ENCODE measurements at places on chromosomes 5 and 9.

DNA sequence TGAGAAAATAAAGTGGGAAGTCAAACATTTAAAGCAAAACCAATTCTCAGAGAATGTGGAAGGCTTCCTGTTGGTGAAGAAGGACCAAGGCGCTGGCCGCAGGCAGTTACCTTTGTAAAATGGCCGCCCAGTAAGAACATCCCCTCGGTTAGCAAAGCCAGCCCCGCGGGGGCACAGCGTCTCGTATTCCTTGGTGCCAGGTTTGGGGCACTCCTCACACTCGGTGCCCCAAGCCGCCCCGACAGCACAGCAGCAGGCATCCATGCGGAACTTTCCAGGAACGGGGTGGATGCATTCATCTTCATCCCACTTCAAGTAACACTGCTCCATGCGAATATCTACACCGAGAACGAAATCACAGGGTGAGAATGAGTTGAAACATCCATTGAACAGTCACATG lies 192.8 kb downstream of the FBN2 start:
- H3K27ac ChIP-seq, result no peak overlapping the region
- no peaks in the 10 kb centered on the region for H3K36me3 ChIP-seq
- DNase-seq, result no peak
- no peaks in the 10 kb centered on the region for H3K27me3 ChIP-seq

DNA sequence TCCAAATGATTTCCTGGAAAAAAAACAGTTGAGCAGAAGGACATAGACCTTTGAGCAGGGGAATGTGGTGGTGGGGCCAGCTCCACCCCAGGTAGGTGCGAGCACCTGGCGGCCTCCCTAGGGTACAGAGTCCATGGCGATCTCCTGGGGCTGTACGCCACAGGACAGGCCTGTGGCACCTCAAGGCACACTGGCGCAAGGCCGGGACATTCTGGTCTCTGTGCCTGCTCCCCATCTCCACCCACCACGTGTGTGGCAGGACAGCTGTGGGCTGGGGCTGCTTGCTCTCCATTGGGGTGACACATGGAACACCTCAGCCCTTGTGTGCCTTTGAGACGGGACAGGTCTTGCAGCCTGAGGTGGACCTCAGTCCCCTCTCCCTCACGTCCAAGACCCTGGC lies 25.2 kb downstream of the WNK2 start:
- H3K4me3 ChIP-seq, result no peak overlapping the region
- no peaks in the 10 kb centered on the region for H3K27me3 ChIP-seq
- H3K27ac ChIP-seq, result no peak overlapping the region
- no peaks in the 10 kb centered on the region for H3K36me3 ChIP-seq

- no peak overlapping the region for H3K4me3 ChIP-seq
- no peaks in the 10 kb centered on the region for H3K4me1 ChIP-seq
- no peaks in the 10 kb centered on the region for H3K27me3 ChIP-seq
- no peak overlapping the region for H3K27ac ChIP-seq
- H3K36me3 ChIP-seq, result no peaks in the 10 kb centered on the region
- DNase-seq, result no peak
Measured at GRCh38 chr5:95081982-95082381, 202.9 kb downstream of the MCTP1 start.

DNA sequence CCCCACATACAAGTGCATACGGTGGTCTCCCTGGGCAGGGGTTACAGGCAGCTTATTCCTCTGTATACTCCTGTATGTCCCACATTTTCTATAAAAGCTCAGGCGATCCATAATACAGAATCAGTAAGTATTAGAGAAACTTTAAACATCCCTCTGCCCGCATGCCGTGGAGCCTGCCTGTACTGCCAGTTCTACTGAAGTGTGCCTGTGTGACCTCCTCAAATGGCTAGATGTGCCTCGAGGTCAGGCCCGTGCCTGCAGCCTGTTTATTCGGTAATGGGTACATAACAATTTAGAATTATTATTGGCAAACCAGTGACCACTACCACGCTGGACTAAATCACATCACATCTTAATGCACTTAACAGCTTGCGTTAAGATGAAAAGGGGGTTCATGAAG lies 190.8 kb downstream of the FANCC start:
- no peak overlapping the region for H3K27ac ChIP-seq
- no peak for DNase-seq
- no peaks in the 10 kb centered on the region for H3K27me3 ChIP-seq
- H3K4me3 ChIP-seq, result no peak overlapping the region
- H3K36me3 ChIP-seq, result no peaks in the 10 kb centered on the region
- no peaks in the 10 kb centered on the region for H3K4me1 ChIP-seq

DNA sequence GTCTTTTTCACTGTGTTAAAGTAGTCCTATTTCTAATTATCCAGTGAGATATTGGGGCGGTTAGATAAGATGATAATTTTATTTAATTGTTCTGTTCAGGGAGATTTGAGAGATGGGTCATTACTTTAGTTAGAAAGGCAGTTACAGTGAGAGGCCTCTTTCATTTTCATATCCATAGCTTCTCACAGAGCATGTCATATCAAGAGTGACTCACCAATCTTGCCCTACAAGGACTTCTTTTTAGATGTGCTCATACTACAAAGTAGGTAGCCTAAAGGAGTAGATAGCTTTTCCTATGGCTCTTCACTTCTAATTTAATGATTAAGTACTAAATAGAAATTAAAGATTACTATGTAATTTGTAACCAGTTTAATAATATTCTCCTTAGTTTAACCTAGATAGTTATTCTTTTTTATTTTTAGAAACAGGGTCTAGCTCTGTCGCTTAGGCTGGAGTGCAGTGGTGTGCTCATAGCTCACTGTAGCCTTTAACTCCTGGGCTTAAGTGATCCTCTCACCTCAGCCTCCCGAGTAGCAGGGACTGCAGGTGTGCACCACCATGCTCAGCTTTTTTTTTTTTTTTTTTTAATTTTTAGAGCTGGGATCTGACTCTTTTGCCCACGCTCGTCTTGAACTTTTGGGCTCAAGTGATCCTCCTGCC lies 71.0 kb downstream of the FER start:
- no peak overlapping the region for H3K4me3 ChIP-seq
- H3K27ac ChIP-seq, result no peak overlapping the region
- no peaks in the 10 kb centered on the region for H3K36me3 ChIP-seq
- H3K4me1 ChIP-seq, result no peaks in the 10 kb centered on the region
- H3K27me3 ChIP-seq, result no peaks in the 10 kb centered on the region

DNA sequence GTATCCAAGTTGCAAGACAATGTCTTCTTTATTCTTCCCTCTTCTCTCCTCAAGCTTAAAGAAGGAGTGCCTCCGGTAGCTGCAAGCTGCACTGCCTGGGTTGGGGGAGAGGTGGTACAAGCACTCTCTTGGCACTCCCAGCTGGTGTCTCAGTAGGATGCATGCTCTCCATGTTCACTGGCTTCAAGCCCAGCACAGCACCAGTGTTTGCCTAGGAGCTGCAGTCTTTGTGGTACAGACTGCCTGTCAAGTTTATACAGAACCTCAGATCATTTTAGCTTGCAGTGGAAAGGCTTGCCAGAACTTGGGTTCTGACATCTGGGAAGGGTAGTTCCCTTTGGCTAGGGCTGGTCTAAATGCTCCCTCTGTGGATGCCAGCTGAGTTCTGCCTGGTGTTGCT lies 505.6 kb downstream of the MAN2A1 start:
- H3K4me1 ChIP-seq, result no peaks in the 10 kb centered on the region
- H3K27me3 ChIP-seq, result no peaks in the 10 kb centered on the region
- DNase-seq, result no peak
- no peak overlapping the region for H3K27ac ChIP-seq

All from CD8-positive, alpha-beta memory T cell (primary cell).